Osteocyte (in vitro differentiated cells): ENCODE measurements at places on chromosomes 1 and 21. TPM values are rescaled to one million over a fixed set of nuclear protein-coding genes. Genes with fewer than 3 reads are reported as not detected.

L1TD1 gene
- total RNA-seq = not detected in 2 replicates

RGS8 gene
- total RNA-seq = not detected in 2 replicates

DCDC2B gene
- not detected in 2 replicates for total RNA-seq

GBP6 gene
- total RNA-seq = not detected in 2 replicates

TMCC2 gene
- total RNA-seq = 3.4 and 4.7 TPM in 2 replicates

EEIG2 gene
- 12.9 and 13.3 TPM in 2 replicates for total RNA-seq

LAMTOR5 gene
- total RNA-seq = 125 and 127 TPM in 2 replicates

OVAAL gene
- total RNA-seq = not detected in 2 replicates

MROH7 gene
- total RNA-seq = 0.11 TPM in 1 of 2 replicates, not detected in the other

TRIM58 gene
- 1.2 and 1.5 TPM in 2 replicates for total RNA-seq

- DNase-seq = no peak
- no peak overlapping the region for H3K4me3 ChIP-seq
- no peaks in the 10 kb centered on the region for H3K27me3 ChIP-seq
- H3K4me1 ChIP-seq = peaks cover 40% of the 10 kb centered on the region
- H3K27ac ChIP-seq = peak overlapping the region; percentile 89
- H3K36me3 ChIP-seq = peaks cover 10% of the 10 kb centered on the region
Measured at GRCh38 chr1:185960422-185961321, 226.5 kb downstream of the HMCN1 start.

DNA sequence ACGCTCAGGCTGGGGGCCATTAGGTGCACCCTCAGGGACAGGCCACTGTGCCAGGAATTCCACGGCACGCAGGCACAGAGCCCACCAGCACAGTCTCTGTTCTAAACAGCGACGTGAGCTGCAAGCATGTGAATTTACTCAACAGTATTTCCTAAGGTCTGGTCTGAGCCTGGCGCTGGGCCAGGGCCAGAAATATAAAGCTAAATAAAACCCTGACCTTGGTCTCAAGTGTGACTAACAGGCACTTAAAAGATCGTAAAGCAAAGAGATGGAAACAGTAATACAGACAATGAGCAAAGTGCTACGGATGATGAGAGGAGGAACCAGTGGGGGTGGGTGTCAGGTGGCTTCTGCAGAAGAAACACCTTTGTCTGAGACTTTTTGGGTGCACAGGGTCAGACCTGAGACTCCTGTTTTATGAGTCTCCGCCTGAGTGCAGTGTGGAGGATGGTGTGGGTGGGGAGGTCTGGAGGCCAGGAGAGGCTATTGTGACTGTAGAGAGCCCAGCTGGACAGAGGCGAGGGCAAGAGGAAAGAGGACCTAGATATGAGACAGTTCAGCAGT, 53.4 kb upstream of the EDN2 start:
- no peak for DNase-seq
- no peaks in the 10 kb centered on the region for H3K27me3 ChIP-seq
- H3K4me1 ChIP-seq = peaks cover 16% of the 10 kb centered on the region
- H3K36me3 ChIP-seq = no peaks in the 10 kb centered on the region

DNA sequence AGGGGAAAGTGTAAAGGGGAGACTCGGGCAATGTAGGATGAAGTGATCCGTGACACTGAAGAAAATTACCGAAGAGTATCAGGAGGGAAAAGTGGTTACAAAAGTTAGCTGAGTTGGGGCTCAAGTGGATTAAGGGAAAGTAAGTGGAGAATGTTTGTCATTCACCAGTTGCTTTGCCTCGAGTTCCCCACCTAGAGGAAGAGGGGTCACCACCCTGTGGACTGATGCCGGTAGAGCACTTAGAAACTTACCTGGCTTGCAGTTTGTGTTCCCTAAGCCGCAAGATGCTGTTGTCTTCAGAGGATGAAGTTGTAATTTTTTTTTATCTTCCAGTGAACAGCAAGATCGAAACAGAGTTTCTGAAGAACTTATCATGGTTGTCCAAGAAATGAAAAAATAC, 1.0 kb downstream of the PER3 start:
- no peak for DNase-seq
- peaks cover 17% of the 10 kb centered on the region for H3K36me3 ChIP-seq
- no peaks in the 10 kb centered on the region for H3K27me3 ChIP-seq
- H3K4me3 ChIP-seq = peak overlapping the region; percentile 28
- peaks cover 13% of the 10 kb centered on the region for H3K4me1 ChIP-seq

DNA sequence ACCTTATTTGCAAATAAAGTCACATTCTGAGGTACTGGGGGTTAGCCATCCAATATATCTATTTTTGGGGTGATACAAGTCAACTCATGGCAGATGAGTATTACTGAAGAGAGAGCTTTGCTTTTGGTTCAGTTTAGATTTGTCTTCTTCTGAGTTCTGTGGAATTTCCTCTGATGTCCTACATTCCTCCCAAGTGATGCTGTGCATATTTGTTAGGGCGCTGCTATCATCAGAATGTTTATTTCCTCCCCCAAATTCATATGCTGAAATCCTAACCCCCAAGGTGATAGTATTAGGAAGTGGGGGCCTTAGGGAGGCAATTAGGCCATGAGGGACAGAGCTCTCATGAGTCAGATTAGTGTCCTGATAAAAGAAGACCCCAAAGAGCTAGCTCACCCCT, 96.2 kb upstream of the WLS start:
- no peaks in the 10 kb centered on the region for H3K27me3 ChIP-seq
- no peak overlapping the region for H3K27ac ChIP-seq
- peaks cover 23% of the 10 kb centered on the region for H3K4me1 ChIP-seq
- no peaks in the 10 kb centered on the region for H3K36me3 ChIP-seq

DNA sequence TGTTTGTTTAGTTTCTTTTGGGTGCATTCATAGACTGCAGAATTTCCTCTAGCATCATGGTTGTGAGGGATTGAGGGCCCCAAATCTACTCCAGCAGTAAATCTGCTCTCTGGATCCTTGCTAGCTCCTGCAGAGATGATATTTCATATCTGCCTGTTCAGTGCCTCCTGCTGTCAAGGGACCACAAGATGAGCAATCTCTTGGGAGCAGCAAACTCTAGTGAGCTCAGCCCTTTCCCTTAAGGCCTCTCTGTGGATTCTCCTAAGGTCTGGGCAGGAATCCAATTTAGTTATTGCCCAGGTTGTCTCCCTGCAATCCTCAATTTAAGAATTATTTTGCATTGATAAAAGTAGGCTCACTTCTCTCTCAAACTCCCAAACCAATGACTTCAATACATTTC, 76.9 kb downstream of the RGS18 start:
- H3K4me1 ChIP-seq = peaks cover 7% of the 10 kb centered on the region
- no peaks in the 10 kb centered on the region for H3K27me3 ChIP-seq
- no peaks in the 10 kb centered on the region for H3K36me3 ChIP-seq
- no peak overlapping the region for H3K27ac ChIP-seq
- no peak for DNase-seq
- no peak overlapping the region for H3K4me3 ChIP-seq

GRCh38 chr1:8560035-8560434, 242.1 kb downstream of the SLC45A1 start:
- H3K36me3 ChIP-seq = peaks cover 11% of the 10 kb centered on the region
- H3K27ac ChIP-seq = no peak overlapping the region
- H3K27me3 ChIP-seq = no peaks in the 10 kb centered on the region
- peaks cover 16% of the 10 kb centered on the region for H3K4me1 ChIP-seq
- H3K4me3 ChIP-seq = no peak overlapping the region
- no peak for DNase-seq

DNA sequence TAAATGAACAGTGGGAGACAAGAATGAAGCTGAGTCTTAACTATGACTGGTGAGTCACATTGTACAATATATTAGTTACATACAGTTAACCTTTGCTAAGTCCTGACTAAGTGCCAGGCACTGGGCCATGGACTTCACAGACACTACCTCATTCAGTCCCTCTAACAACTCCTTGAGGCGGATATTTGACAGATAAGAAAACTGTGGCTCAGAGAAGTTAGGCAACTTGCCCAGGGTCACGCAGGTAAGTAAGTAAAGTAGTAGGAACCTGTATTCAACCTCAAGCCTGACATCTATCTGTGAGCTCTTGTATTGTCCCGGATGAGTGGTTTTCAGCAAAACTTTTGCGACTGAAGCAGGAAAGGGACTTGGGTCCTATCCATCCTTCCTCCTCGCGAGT, 62.1 kb downstream of the GNG12 start:
- no peak overlapping the region for H3K4me3 ChIP-seq
- peaks cover 43% of the 10 kb centered on the region for H3K36me3 ChIP-seq
- DNase-seq = no peak

DNA sequence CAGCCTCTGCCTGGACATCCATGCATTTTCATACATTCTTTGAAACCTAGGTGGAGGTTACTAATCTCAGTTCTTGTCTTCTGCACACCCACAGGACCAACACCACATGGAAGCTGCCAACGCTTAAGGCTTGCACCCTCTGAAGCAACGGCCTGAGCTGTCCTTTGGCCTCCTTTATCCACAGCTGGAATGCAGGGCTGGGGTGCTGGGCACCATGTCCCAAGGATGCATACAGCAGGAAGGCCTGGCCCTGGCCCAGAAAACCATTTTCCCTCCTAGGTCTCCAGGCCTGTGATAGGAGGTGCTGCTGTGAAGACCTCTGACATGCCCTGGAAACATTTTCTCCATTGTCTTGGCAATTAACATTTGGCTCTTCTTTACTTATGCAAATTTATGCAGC, 1168.6 kb downstream of the KCNT2 start:
- no peak for DNase-seq
- no peaks in the 10 kb centered on the region for H3K36me3 ChIP-seq
- H3K4me1 ChIP-seq = no peaks in the 10 kb centered on the region
- H3K27ac ChIP-seq = no peak overlapping the region
- no peaks in the 10 kb centered on the region for H3K27me3 ChIP-seq
- H3K4me3 ChIP-seq = no peak overlapping the region

DNA sequence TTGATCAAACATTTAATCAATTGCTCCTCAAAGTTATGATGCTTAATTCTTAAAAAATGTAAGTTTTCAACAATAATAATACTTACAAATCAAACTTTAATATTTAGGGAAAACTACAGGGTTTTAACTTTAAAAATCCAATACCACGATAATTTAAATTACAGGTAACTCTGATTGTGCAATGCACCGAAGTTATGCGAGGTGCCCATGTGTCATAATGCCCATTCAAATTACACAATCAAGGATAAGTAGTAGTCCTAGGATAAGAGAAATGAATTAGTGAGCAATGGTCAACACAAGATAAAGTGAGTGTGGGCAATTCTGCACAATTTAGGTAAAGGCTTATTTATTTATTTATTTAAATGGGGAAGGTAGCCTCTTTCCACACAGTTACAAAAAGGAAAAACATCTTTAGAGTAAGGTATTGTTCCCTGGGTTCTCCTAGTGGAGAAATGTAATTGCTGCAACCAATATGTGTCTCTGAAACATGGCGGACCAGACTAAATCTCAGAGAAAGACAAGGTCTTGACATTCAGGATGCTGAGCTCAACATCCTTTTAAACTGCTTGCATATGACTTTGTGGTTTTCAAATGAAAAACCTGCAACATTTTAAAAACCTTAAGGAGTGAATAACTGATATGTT, 164.2 kb downstream of the TTLL7 start:
- H3K27ac ChIP-seq = no peak overlapping the region
- no peak overlapping the region for H3K4me3 ChIP-seq
- peaks cover under 1% of the 10 kb centered on the region for H3K4me1 ChIP-seq
- no peak for DNase-seq
- H3K27me3 ChIP-seq = peaks cover 14% of the 10 kb centered on the region

- no peak within 1 kb of the TSS for H3K27ac ChIP-seq
- H3K4me1 ChIP-seq = no peaks in the 10 kb centered on the region
- peaks cover 31% of the 10 kb centered on the region for H3K27me3 ChIP-seq
- no peaks in the 10 kb centered on the region for H3K36me3 ChIP-seq
Measured at GRCh38 chr1:22636353-22636752, at the start of gene C1QA. Gene C1QA (plus strand): TSS chr1:22636628. CDS start chr1:22637617, 989 bp downstream.

DNA sequence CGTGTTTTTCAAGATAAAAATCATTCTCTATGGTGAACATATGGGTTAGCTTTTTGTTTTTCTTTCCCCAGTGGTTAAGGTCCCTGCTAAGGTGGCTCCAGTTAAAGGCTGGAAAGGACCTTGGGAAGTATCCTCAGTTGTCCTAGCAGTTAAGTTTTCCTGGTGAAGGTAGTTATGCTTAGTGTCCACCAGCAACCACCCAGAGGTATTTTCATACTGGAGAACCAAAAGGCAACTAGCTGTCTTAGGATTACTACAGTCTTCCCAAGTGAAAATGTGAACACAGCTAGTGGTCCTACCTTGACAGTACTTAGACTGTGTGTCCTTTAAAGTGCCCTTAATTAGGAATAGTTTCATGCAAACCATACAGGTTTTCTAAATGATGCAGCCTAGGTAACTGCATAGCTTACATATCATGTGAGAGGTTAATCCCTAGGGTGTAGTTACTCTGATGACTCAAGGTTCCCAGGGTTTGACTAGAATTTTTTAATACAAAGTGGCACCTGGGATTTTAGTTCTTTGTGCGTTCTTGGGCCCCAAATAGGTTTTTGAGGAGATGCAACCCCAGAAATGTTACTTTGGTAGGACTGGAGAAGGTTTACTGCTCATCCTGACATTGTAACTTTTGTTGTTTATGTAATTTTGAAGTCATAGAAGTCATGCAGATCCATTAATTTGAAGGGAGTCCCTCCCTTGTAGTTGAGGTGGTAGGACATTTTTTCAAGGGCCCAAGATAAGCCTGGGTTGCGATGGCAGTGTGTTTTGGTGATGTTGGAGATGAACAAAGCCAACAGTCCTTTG, 36.5 kb downstream of the YY1AP1 start:
- no peak overlapping the region for H3K27ac ChIP-seq
- H3K36me3 ChIP-seq = no peaks in the 10 kb centered on the region
- peaks cover 15% of the 10 kb centered on the region for H3K4me1 ChIP-seq

DNA sequence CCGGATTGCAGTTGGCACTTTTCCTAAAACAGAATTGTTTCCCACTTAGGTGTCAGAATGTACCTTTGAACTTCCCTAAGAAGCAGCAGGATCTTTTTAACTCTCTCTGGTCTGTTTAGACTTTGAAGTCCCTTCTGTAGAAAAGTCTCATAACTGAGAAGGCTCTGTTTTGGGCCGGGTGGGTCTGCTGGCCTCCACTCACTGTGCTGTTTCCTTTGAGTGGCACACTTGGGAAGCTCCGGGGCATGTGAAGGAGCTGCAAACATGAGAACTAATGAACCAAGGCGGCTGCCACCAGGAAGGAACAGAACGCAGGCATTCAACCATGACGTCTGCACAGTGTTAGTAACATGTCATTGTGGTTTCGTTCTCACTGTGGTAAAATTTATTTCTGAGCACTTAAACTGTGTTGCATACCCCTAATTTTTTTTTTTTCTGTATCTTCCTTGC, 19.5 kb upstream of the NCMAP start:
- H3K4me1 ChIP-seq = peaks cover 15% of the 10 kb centered on the region
- H3K27me3 ChIP-seq = no peaks in the 10 kb centered on the region
- H3K36me3 ChIP-seq = peaks cover 13% of the 10 kb centered on the region
- no peak for DNase-seq
- H3K4me3 ChIP-seq = no peak overlapping the region
